Eye (tissue), 1 donor: ENCODE measurements at places on chromosomes 1 and 21.

DNA sequence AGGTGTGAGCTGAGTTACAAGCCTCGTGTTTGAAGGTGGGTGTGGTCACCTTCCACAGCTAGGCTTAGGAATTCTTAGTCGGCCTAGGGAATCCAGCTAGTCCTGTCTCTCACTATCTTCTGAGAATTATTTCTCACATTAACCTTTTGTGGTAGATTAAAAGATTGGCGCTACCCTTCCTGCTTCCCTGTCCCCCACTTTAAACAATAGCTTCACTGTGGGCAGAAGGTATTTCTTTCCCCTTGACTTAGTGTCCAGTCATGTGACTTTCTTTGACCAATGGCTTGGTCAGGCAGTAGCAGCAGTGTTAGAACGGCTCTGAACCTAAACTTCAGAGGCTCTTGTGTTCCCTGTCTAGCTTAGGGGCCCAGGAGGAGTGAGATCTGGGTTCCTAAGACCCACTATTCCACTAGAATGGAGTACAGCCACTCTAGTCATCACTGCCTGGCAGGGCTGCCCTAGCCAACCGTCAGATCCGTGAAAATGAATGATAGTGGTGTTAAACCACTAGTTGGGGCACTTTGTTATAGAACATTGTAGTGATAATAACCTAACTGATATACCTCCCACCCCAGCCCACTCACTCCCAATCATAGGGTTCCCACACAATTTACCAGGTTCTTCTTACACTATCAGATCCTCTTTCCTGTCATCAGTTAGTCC is 13.9 kb upstream of the C1orf141 start:
- DNase-seq = no peak

DNA sequence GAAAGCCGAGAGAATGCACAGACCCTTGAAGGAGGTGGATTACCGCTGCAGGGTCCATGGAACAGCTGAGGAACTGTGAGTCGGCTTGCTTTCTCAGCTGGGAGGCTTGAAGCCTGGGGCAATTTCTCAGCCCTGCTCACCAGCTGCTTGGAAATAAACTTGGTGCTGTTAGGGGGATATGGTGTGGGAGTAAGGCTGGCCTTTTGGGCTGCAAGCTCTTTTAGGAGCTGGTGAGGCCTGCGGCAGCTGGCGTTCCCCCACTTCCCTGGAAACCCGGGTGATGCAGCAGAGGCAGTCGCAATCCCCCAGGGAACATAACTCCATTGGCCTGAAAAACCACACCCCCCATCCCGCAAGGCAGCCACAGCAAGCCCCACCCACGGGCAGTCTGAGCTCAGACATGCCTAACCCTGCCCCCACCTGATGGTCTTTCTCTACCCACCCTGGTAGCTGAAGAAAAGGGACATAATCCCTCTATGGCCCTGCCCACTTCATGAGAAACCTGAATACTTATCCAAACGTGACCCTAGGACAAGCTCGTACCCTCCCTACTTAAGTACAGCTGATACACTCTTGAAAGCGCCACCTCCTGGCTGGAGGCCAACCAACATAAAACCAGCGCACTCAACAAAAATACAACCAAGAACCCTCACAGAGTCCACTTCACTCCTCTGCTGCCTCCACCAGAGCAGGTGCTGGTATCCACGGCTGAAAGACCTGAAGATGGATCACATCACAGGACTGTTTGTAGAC is 1995.8 kb downstream of the NCAM2 start:
- no peak for DNase-seq

GRCh38 chr1:37267111-37267835 is 207.1 kb upstream of the ZC3H12A start:
- DNase-seq = no peak

DNA sequence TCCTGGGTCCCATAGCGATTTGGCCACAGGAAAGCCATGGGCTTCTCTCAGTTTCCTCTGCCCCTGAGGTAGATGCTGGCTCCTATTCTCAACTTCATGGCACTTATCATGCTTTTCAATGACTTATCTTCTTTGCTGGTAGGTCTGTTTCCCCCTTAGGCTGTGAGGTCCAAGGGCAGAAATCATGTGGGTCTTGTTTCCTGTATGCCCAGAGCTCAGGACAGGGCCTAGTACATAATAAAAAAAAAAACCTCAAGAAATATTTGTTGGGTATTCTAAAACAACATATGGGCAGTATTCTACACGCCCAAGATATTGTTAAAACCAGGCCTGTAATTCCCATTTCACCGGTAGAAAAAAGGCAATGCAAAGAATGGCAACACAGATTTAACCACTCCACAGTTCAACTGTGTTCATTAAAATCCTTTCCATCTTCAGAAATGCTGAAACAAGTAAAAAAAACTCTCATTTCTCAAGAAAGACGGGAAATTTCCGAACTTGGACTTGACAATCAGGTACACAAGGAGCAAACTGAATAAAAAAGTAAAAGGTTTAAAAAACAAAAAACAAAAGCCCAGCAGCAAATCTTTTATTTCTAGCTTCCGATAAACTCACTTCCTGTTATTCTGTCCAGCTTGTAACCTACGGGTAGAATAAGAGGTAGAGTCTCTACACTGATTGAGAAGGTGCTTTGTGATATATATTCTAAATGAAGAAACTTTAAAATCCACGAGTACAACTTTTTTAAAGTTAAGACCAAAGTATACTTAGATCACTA is 6.3 kb upstream of the TDRD10 start:
- no peak for DNase-seq

DNA sequence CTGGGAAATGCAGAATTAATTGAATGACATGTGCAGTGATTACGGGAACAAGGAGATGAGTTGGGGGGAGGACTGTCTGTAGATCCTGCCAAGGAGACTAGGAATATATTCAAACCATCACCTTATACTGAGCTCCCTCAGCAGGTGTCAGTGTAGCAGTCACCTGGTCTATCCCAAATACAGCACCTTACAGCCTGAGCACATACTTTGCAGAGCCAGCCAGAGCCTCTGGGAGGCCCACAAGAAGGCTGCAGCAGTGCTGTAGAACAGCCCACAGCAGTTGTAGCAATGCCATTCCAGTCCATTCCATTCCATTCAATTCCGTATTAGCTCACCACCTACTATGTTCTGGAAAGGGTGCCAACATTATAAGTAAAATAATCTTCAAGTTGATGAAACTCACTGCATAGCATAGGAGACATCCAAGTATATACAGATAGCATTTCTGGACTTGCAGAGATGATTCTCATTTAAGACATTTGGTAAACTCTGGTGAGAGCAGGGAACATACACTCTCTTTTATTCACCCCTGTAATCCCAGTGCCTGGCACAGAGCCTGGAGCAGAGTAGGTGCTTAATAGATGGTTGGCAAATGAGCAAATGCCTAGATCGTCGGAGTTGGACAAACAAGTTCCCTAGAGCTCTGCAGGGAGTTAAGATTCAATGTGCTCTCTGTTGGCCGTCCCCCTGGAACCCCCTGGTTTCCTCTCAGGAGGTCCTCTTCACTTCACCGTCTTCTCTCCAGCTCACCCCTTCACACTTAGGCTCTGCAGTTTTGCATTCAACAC is 44.7 kb downstream of the KCNC4 start:
- no peak for DNase-seq

DNA sequence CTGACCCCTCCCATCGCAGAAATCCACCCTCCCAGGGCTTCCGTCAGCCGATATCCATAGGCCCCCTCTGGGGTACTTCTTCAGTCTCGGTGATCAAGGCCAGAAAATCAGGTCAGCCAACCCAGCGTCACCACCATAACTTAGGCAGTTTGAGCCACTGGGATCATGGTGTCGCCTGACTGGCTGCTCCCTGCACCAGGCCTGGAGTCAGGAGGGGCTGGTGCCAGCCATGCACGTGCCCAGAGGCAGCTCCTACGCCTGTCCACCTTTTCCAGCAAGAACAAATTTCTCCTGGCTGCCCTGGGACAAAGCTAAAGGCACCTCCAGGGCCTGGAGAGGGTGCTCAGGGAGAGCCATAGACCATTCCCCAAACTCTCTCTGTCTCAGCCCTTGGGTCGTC is 4.8 kb upstream of the CTRC start:
- no peak for DNase-seq

GRCh38 chr1:57012315-57012714 is 46.5 kb upstream of the C8B start:
- DNase-seq = no peak

DNA sequence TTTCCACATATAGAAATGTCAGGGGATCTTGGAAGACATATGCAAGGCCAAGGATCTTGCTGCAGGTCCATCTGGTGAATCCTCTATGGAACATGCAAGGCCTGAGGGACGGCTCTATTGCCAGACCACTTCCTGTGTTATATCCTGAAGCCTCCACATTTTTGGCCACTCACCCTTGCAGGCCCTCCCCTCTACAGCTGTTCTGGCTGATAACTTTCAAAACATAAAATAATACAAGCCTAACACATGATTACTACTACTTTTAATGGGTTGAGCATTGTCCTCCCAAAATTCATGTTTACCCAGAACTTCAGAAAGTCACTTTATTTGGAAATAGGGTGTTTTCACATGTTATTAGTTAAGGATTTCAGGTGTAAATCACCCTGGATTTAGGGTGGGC is 18.5 kb upstream of the LYPLAL1 start:
- no peak for DNase-seq

GRCh38 chr1:213303286-213303685 is 252.2 kb downstream of the RPS6KC1 start:
- DNase-seq = no peak

DNA sequence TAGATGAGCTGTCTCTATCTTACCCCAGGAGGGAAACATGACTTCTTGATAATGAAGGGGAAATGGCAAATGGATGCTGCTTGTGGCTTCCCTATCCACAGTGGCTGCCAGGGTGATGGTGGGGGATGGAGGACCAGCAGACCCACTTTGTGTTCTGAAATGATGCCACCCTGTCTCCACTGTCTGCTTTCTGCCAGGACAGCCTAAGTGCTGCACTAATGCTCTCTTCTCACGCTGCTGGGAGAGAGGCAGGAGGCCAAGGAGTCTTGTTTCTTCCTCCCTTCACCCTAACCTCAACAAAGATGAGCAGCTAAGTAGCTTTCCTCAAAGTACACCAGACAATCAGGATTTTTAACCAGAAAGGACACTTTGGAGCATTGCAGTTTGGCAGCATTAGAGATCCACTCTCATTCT is 36.6 kb downstream of the XCL1 start:
- DNase-seq = peak; percentile 71

DNA sequence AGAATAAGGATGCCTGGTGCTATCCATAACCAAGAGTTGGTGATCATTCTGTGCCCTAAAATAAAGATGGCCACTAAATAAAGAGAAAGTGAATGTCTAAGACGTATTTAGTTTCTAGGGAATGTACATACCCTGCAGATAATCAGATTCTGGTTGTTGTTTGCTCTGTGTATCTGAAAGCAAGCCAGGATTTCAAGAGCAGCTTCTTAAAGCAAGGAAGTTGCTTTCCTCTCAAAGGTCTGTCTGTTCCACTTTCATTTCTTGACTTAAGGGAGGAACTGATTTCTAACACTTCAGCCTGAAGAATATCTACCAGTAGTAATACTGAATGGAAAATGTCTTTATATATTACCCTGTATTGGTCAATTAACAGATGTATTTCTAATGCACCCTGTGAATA is 88.8 kb downstream of the KIF1B start:
- no peak for DNase-seq

DNA sequence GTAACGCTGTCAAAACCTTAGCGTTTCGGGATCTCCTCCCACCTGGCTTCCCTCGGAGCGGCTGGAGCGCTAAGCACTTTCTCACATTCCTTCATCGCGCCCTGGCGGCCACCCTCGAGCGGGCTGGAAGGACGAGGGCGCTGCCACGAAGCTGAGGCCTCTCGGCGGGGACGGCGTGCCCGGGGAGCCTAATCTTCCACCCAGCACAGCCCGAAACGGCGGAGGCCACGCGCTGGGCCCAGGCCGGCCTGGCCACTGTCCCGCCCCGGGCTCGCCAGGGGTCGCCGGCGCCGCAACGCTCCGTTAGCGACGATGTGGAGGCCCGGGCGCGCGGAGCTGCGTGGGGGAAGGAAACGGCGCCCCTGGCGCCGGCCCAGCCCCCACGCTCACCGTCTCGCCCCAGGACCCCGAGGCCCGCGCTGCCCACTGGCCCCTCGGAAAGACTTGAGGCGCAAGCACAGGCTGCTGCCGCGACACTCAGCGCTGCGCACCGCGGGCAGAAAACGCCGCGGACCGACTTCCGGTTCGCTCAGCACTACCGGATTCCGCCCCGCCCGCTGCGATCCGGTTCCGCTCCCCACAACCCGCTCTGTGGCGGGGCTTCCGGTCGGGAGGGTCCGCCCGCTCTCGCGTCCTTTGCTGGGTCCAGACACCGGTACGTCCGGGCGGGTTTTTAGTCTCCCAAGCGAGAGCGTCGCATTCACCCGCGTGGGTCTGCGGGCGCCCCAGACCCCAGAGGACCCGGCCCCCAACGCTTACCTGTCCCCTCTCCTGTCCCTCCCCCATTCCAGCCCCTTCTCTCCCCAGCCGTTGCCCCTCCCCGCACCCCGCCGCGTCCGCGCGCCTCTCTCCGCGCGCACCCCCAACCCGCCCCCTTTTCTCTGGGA is at the start of gene YBEY:
TSS of gene YBEY (plus strand) at position 582 of the 887 bp plus-strand sequence. CDS start 572 bp downstream, outside the sequence.
- peak; percentile 95 for DNase-seq

DNA sequence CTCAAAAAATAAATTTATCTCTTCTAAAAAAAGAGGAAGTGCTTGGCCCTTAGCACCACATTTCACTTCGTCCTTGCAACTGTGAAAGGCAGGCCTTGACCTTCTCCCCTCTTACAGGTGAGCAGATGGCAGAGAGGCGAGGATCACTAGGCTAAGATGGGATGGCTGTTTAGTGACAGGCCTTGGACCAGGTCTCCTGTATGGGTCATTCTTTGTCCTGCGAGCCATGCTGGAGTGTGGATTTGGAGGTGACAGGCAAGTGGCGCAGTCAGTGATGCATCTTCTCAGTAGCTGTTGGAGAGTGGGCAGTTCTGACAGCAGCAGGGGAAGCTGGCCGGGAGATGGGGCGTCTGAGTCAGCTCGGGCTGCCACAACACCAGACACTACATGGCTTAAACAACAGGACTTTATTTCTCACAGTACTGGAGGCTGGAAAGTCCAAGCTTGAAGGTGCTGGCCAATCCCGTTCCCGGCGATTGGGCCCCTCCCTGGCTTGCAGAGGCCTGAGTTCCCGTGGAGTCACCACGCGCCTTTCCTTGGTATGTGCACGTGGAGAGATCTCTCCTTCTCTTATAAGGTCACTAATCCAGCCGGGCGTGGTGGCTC is 16.5 kb downstream of the SLC27A3 start:
- no peak for DNase-seq

GRCh38 chr1:39394598-39394997 is 96.8 kb upstream of the BMP8A start:
- DNase-seq = no peak
